ENCODE measurements at places on chromosomes 6 and 20. TPM values are rescaled to one million over a fixed set of nuclear protein-coding genes. Genes with fewer than 3 reads are reported as not detected.

MPIG6B gene
- not detected for total RNA-seq

POLR1C gene
- total RNA-seq: 72.6 TPM

FAM209B gene
- total RNA-seq: not detected

CNKSR3 gene
- 15.8 TPM for total RNA-seq

PKHD1 gene
- not detected for total RNA-seq

HFE gene
- total RNA-seq: 14.9 TPM

MAPK13 gene
- total RNA-seq: 2.0 TPM

DYNLT1 gene
- total RNA-seq: 235 TPM

PRSS16 gene
- not detected for total RNA-seq

MRPL18 gene
- 53.4 TPM for total RNA-seq

DEFB112 gene
- total RNA-seq: not detected

NCOA6 gene
- 3.6 TPM for total RNA-seq

OR2H2 gene
- not detected for total RNA-seq

SEMG1 gene
- not detected for total RNA-seq

LCA5 gene
- total RNA-seq: 2.0 TPM

SLC32A1 gene
- not detected for total RNA-seq

OOEP gene
- not detected for total RNA-seq

CLPSL2 gene
- total RNA-seq: not detected

ZNF165 gene
- 0.28 TPM for total RNA-seq

ELOVL4 gene
- 2.3 TPM for total RNA-seq

SAMD3 gene
- 3.1 TPM for total RNA-seq

AK9 gene
- 1.8 TPM for total RNA-seq

ADTRP gene
- total RNA-seq: 0.83 TPM

DNAH8 gene
- total RNA-seq: under 0.01 TPM

KCNK16 gene
- total RNA-seq: not detected

LY6G6D gene
- not detected for total RNA-seq

XKR7 gene
- not detected for total RNA-seq

TDRD6 gene
- total RNA-seq: not detected

APCDD1L gene
- total RNA-seq: 2.2 TPM

RAB32 gene
- 108 TPM for total RNA-seq

LPA gene
- total RNA-seq: not detected

BMP5 gene
- total RNA-seq: under 0.01 TPM
